ENCODE measurements at places on chromosomes 6 and 20.
A peak's percentile ranks its signal among the peaks of the same experiment; 100 is the strongest.

DNA sequence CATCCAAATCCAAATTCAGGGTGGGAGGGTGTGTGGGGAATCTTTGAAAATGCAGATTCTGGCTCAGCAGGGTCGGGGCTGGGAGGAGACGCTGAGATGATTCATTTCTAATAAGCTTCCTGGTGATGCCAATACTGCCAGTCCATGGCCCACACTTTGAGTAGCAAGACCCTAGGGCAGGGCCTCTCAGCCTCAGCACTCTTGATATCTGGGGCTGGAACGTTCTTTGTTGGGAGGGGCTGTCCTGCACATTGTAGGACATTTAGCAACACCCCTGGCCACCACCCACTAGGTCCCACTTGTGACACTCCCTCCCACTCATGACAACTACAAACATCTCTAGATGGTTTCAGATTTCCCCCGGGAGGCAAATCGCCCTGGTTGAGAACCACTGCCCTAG, 191.0 kb downstream of the ZDHHC14 start:
- ATAC-seq, result no peak

- no peak for ATAC-seq
These were observed 65.9 kb downstream of the HIVEP2 start for GRCh38 chr6:142879076-142879475.

DNA sequence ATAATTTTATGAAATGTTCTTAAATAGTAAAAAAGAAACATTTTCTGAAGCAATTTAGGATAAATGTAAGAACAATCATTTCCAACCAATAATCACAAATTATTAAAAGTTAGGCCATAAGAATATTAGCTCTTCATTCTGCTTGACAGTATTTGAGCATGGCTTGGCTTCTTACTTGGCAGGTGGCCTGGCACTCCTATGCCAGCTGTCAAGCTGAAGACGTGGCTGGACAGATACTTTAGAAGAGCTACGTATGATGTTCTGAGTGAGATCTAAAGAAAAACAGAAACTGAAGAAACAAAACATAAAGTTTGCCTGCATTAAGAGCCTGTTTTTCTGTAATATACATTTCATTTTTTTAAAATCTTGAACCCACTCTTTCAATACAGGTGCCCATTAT, 438.9 kb downstream of the GRIK2 start:
- no peak for ATAC-seq

DNA sequence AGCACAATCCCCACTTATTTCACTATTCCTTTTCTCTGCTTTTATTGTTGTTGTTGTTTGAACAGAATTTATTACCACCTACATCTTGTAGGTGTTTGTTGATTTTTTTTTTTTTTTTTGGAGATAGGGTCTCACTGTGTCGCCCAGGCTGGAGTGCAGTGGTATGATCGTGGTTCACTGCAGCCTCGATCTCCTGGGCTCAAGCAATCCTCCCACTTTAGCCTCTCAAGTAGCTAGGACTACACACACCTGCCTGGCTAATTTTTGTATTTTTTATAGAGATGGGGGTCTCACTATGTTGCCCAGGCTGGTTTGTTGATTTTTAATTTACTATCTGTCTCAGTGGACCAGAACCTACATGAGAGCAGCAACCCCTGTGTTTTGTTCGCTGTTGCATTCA, 3.6 kb downstream of the ZSCAN12 start:
- no peak for ATAC-seq

- ATAC-seq, result no peak
These were observed 24.1 kb downstream of the HM13 start for GRCh38 chr20:31538326-31538725.

DNA sequence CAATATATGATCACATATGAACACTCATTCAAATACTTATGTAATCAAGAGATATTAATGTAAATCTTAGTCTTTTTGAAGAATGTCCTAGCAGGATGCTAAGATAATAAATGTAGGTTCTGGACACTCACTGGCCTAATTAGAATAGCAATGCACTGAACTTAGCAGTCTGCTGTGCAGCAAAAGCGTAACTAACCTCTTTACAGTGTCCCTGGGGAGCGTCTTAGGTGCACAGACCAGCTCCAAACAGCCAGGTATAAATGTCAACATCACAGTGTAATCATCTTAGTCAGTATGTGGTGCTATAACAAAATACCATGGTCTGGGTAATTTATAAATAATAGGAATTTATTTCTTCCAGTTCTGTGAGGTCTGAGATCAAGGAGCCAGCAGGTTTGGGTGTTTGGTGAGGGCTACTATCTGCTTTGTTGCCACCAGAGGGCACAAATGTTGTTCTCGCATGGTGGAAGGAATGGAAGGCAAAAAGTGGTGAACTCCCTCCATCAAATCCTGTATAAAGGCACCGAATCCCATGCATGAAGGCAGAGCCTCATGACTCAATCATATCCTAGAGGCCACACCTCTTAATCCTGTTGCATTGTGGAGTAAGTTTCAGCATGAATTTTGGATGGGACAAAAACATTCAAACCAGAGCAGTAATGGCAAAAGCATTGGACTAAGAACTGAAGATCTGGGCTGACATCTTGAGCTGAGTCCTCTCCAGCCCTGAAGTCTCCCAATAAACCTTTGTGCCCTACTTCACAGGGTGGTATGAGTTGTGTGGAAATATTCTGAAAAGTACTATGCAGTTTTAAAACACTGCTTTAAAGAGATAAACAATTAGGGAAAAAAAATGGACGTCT, 41.8 kb upstream of the FOXO3 start:
- ATAC-seq, result peak; percentile 48

- no peak for ATAC-seq
These were observed 308.9 kb downstream of the DHX35 start for GRCh38 chr20:39270837-39271604.

DNA sequence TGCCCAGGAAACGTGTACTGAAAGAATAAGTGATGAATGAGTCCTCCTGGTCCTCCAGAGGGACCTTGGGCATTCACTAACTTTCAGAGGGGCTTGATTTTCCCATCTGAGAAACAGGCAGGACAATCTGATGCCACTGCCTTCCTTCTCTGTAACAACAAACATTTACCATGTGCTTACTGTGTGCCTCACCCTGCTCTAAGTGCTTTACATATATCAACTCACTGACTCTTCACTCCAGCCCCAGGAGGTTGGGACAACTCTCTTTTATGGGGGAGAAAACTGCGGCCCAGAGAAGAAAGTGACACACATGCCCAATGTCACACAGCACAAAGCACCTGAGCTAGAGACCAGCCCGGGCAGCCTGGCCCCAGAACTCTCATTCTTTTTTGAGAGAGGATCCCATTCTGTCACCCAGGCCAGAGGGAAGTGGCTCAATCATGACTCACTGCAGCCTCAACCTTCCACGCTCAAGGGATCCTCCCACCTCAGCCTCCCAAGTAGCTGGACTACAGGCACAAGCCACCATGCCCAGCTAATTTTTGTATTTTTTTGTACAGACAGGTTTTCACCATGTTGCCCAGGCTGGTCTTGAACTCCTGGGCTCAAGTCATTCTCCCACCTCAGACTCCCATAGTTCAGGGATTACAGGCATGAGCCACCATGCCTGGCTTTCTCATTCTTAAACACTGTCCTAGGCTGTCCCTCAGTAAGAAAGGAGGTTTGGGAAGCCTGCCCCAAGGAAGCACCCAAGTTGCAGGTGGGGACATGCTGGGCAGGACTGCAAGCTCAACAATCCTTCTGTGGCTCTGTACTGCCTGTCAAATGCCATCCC, 38.0 kb downstream of the NOL4L start:
- ATAC-seq, result no peak

DNA sequence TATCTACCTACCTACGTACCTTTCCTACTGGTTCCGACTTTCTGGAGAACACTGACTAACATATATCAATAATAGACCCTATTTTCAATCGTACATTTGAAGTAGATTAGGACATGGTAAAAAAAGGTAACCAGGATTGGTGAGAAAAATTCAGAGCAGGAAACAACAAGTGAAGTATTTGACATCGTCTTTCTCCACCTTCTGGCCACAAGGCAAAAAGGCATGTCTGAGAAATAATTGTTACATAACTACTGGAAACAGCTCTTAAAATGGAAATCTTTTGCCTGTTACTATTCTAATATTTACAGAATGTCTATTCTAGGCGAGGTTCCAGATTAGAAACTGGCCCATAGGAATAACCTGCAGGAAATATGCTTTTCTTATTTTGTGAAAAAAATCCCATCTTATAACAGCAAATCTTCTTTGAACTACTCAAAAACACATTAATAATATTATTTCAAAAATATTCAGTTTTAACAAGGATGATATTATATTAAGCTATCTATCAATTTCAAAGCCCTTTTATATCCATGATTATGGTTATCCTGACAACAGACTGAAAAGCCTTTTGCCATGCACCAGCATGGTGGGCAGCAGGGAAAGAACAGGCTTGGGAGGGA, 80.8 kb downstream of the RCAN2 start:
- ATAC-seq, result no peak

DNA sequence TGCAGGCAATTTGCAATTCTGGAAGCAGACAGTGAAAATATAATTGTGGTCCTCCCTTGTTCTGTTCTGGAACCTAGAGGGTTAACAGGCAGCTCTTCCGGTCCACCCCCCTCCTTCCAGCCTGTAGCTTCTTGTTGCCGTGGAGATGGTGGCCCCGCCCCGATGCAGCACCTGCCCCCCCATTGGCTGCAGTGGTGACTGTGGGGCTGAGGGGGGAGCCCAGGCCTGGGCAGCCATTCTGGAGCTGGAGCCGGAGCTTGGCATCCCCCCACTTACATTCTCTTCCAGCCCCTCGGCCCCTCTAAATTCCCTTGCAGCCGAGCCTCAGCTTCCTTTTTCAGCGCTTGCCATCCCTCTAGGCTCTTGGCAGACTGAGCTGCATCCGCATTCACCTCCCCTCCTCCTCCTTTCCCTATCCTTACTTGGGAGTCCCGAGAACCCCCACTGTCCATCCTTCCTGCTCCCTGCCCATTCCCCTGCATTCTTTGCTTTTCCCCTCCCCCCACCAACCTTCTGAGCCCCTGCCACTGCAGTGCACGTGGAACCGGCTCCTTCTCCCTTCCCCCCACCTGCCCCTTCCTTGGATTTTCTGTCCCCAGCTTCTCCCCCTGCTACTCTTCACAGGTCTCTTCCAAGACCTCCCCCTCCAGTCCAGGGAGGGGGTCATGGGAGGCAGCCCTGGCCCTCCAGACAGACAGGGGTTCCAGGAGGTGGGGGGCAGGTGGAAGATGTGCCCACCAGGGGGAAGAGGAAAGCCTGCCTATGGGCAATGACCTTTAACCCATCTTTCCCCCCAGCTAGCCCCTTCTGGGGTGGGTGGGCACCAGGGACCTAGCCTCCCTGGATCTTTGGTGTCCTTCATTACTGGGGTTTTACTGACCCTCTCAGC, 11.4 kb downstream of the SYNGAP1 start:
- no peak for ATAC-seq

DNA sequence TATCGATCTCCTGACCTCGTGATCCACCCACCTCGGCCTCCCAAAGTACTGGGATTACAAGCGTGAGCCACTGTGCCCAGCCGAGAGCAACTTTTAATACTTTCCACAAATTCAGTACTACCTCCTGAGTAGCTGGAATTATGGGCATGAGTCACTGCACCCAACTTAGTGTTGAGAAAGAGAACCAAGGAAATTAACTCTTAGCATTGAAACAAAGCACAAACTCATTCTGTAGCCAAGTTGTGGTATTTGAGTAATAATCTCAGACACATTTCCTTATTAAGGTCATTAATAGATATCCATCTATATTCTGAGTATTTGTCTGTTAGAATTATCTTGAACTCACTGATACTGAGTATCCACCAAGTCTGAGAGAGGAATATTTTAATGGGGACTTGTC, 14.3 kb upstream of the ELOVL2 start:
- ATAC-seq, result no peak

GRCh38 chr6:6646859-6647258, 58.3 kb downstream of the LY86 start:
- no peak for ATAC-seq

DNA sequence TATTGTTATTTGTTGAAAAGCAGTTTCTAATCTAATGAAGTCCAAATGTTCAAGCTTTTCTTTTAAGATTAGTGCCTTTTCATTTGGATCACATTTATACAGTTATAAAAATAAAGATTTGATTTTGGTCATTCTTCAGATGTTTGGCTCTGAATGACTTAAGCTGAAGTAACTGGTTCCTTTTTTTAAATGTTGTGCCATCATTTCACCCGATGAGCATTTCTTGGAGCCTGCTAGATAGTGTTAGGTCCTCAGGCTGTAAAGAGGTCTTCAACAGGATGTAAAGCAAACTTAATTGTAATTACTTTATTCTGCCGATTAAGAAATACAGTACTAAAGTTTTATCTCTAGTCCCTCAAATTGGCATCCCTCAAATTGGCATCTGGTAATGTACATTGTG, 41.2 kb upstream of the ASIP start:
- ATAC-seq, result no peak

DNA sequence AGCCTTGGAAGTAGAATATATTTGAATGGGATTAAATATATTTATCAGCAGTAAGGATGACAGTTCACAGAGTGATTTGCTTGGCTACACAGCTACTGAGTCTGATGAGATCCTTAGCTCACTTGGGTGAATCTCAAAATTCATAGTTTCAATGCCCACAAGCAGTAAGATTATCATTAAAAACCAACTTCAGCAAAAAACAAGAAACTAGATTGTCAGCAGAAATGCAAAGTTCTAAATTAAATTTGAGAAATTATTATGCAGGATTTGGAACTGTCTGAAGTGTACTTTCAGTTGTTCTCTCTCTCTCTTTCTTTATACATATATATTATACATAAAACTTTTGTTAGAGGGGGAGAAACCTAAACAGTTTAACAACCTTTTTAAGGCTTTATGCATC, 288.8 kb upstream of the SASH1 start:
- ATAC-seq, result no peak

GRCh38 chr6:3159805-3160781, 2.7 kb upstream of the TUBB2A start:
- peak; percentile 77 for ATAC-seq

DNA sequence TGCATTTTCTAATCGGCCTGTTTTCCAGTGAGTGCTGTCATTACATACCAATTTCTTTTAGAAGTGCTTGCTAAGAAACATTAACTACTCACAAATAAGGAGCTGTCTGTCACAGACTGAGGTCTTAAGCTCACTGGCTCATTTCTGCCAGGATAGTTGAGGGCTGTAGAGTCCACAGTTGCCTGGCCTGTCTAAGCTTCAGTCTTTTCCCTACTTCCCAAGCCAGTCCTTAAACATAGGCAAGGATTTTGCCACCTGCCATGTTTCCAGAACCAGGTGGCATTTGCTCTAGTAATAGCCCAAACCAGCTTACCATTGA, 84.7 kb downstream of the LINC00237 start:
- ATAC-seq, result no peak

- no peak for ATAC-seq
These were observed 174.7 kb downstream of the PREX1 start for GRCh38 chr20:48652961-48653705.

GRCh38 chr20:39225978-39226377, 263.8 kb downstream of the DHX35 start:
- no peak for ATAC-seq

Data from esophagus mucosa (tissue), 1 donor.